DMS153 (cell line): ENCODE measurements at places on chromosomes 7 and 10.
A peak's percentile ranks its signal among the peaks of the same experiment; 100 is the strongest.

GRCh38 chr7:144122876-144123275 is at the start of gene OR2A14:
OR2A14 (plus strand) TSS chr7:144123176; CDS start chr7:144129113, 5,937 bp downstream.
- no peak for DNase-seq

DNA sequence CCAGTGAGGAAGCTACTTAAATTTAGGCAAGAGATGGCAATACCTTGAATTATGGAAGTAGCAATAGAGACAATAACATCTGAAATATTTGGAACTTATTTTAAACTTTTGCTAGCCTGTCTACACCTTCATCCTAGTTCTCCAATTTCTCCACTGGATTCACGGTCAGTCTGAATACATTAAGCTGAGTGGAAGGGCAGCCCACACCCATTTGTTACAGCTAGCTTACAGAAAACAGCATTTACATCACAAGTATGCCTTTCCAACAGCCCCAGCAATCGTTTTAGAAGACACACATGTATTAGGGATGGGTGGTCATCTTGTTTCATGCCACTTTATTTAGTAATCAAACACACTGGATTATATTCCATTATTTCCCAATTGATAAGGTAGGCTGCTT is 16.7 kb downstream of the EPC1 start:
- no peak for DNase-seq

DNA sequence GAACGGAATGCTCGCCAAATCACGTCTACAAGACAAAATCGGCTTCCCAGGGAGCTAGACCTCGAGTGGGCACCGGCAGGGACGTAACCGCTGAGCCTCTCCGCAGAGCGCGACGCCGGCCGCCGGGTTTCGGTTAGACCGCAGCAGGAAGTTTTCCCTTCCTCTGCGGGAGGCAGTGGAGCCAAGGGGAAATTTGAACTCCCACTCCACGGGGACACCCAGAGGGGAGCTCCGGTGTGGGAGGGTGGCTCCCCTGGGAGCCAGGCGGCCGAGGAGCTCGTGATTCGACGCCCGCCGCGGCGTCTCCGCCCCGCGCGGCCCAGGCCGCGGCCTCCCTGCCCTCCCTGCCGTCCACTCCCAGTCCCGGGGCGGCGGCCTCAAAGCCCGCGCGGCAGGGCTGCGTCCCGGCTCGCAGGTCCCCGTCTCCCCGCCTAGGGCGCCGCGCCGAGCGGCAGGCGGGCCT is 426 bp downstream of the SYPL1 start:
- peak; percentile 38 for DNase-seq

DNA sequence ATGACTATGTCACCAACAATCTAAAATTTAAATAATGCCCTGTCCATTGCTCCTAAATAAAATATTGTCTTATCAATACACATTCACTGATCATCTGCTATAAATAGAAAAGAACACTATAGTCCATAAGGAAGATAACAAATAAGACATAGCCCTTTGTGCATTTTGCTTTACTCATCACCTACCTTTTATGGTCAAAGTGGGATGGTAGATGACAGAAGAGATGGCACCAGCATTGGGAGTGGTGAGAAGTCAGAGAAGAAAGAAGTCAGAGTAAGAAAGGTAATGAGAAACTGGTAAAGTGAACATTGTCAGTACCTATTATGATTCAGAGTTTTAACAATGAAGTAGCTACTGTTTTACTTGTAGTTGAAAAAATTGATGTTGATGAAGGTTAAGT is 31.1 kb downstream of the SEMA3E start:
- no peak for DNase-seq

DNA sequence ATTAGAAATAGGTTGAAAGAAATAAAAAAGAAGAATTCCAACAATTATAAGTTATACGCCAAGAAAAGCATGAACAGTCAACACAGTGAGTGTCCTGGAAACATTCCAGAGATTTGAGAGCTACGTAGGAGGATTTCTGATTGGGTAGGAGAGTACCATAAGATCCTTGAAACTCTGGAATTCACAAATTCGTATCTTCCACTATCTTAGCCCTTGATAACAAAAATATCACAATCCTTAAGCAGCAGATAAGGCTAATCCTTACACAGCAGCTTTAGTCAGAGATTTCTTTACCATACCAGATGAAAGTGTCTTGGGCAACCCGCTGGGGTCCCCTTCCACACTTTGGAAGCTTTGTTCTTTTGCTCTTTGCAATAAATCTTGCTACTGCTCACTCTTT is 8.2 kb downstream of the TPK1 start:
- no peak for DNase-seq

DNA sequence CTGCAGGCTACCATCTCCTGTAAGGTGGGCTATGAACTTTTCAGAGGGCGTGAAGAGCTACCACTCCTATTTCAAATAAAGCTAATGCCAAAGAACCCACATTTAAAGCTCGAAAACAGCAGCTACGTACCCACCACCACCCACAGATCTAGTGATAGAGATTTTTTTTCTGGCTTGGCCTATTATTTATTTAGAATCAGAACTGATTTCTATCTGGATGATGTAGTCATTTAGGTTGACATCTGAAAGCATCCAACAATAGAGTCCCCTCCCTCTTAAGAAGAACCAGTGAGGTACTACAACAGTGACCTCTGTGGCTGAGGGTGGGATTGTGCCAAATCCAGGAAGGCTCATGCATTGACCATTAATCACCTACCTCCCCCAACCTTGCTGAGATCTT is 113.8 kb upstream of the ADO start:
- no peak for DNase-seq

- no peak for DNase-seq
These were observed 88.5 kb downstream of the CTNNA3 start for GRCh38 chr10:67607472-67607871.

DNA sequence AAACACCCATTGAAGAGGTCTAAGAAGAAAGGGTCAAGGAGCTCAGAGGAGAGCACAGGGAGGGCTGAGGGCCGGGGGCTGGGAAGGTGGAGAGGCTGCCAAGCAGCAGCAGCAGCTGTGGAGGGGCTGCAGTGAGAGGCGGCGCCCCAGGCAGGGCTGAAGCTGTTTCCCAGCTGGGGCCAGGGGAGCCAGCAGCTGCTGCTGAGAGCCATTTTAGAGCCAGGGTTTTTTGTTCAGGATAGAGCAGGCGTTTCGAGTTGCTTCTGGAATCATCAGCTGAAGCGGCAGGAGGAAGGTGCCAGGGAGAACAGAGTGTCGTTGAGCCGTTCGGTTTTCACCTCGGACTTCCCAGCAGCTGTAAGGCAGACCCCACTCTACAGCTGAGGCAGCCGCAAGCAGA is 62.7 kb downstream of the LANCL2 start:
- DNase-seq: no peak
